ENCODE measurements at places on chromosomes 4 and X.
A peak's percentile ranks its signal among the peaks of the same experiment; 100 is the strongest.

- no peak for DNase-seq
Observed at GRCh38 chr4:38106311-38106710, 146.1 kb downstream of the PTTG2 start.

DNA sequence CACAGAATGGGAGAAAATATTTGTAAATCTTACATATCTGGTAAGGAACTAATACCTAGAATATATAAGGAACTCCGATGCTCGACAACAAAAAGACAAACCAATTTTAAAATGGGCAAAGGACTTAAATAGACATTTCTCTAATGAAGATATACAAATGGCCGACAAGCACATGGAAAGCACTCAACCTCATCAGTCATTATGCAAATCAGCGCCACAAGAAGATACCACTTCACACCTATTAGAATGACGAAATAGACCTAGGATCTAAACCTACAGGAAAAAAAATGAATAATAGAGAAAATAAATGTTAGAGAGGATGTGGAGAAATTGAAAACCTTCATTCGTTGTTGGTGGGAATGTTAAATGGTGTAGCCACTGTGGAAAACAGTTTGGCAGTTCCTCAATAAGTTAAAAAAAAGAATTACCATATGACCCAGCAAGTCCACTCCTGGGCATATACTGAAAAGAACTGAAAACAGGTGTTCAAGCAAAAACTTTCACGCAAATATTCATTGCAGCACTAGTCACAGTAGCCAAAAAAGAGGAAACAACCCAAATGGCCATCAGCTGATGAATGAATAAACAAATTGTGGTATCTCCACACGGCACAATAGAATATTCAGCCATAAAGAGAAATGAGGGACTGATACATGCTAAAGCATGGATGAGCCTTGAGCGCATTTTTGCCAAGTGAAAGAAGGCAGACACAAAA, 57.3 kb upstream of the WDR19 start:
- no peak for DNase-seq

- no peak for DNase-seq
Observed at GRCh38 chrX:2542826-2543521, 42.2 kb upstream of the DHRSX start.

DNA sequence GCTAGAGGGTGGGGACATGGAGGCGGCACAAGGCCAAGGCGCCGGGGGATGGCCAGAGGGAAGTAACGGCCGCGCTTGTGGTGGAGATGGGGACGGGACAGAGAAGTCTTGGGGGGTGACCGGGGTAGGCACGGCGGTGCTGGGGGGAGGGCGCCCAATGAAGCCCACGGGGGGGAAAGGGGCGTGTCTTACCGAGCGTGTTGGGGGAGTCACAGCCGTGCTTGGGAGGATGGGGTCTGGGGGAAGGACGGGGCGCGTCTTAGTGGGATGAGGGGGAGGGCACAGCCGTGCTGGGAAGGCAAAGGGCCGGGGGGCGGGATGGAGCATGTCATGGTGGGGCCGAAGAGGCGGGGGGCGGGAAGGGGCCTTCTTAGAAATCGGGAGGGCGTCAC, 952 bp downstream of the ARSD start:
- no peak for DNase-seq

GRCh38 chr4:153292897-153293741, 51.4 kb upstream of the MND1 start:
- no peak for DNase-seq

- no peak for DNase-seq
Observed at GRCh38 chr4:66750273-66750672, 795.0 kb downstream of the CENPC start.

GRCh38 chr4:173012608-173013007, 156.0 kb upstream of the GALNT7 start:
- DNase-seq, result no peak

DNA sequence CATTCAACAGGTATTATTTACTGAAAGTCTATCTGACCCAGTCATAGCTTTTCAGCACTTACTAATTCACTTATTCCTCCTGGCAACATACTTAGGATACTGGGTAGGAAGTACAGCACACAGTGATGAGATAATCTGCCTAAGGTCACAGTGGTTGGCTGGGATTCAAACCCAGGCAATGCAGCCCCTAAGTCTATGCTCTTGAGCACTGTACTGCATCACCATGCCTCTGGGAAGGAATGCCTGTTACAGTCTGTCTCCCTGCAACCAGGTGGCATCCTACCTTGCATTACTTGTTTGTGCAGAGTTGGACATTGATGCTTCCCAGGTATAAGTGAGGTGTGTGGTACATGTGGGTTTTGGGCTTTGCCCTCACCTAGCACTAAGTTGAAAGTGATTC, 21.5 kb upstream of the LRAT start:
- DNase-seq, result no peak

DNA sequence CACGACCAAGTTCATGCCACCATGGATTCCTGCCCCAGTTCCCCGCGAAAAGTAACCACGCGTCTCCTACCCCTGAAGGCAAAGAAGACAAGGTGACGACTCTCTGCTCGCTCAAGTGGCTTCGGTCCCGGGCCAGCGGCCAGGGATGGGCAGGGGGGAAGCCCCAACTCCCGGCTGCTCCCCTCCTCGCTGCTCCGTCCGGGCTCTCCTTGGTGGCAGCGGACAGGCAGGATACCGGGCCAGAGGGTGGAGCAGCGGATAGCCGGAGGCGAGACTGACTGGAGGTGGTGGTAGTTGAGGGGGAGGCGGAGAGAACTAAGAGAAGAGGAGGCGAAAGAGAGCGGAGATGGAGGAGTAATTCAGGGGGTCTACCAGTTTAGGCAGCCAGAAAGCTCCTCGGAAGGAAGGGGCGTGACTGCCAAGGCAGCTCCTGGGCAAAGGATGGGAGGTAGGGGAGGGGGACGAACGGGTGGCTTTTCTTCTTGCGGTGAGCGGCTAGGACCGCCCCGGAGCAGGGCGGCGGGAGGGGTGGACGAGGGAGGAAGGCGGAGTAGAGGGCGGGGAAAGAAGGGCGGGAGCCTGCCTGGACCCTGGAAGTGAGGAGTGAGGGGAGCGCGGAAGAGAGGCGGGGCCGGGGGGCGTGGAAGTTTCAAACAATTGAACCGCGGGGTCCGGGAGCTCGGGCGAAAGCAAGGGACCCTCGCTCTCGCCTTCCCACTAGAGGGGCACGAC, at the start of gene AMOT:
AMOT (minus strand) TSS at position 450 of the 732 bp plus-strand sequence. CDS start 17,705 bp downstream, outside the sequence.
- peak; percentile 91 for DNase-seq

DNA sequence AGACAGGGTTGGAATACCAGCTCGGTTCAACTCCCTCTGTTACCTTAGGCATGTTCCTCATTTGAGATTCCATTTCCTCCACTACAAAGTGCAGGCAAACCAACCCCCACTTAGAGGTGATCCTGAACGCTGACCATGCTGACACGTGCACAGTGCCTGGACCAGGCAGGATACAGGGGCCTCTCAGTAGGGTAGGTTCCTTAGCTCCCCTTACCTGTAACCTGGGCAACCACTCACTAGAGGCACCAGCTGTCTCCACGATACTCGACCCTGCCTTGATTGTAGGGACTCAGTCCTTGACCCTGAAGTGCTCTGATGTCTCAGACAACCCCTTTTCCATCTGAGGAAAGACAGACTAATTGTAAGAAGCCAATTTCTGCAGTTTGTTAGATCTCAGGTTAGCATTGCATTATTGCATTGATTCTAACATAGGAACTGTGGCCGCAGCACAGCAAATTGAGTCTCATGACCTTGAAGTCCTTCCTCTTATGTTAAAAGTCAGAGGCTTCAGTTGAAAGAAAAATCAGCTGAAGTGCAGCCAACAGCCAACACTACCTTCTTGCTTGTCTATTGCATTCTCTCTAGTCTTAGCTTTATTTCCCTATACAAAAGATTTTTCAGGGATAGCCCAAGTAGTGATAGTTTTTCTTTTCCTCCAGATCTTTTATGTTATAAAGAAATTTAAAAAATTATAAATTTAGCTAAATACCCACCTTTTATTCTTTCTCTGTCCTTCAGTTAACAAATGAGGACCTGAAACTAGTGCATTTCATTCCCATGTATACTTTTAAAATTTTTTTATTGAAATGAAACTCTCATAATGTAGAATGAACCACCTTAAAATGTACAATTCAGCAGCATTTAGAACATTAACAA, 11.2 kb upstream of the C1QTNF7 start:
- DNase-seq, result no peak

GRCh38 chr4:152165146-152165545, 370.7 kb downstream of the FBXW7 start:
- no peak for DNase-seq

- DNase-seq, result no peak
Observed at GRCh38 chr4:76055016-76055415, 19.1 kb upstream of the CXCL11 start.

GRCh38 chr4:3634894-3635820, 102.9 kb upstream of the LRPAP1 start:
- no peak for DNase-seq

- no peak for DNase-seq
Observed at GRCh38 chr4:36111172-36111571, 133.1 kb downstream of the ARAP2 start.

GRCh38 chrX:129773649-129774458, 5.9 kb upstream of the SASH3 start:
- no peak for DNase-seq

DNA sequence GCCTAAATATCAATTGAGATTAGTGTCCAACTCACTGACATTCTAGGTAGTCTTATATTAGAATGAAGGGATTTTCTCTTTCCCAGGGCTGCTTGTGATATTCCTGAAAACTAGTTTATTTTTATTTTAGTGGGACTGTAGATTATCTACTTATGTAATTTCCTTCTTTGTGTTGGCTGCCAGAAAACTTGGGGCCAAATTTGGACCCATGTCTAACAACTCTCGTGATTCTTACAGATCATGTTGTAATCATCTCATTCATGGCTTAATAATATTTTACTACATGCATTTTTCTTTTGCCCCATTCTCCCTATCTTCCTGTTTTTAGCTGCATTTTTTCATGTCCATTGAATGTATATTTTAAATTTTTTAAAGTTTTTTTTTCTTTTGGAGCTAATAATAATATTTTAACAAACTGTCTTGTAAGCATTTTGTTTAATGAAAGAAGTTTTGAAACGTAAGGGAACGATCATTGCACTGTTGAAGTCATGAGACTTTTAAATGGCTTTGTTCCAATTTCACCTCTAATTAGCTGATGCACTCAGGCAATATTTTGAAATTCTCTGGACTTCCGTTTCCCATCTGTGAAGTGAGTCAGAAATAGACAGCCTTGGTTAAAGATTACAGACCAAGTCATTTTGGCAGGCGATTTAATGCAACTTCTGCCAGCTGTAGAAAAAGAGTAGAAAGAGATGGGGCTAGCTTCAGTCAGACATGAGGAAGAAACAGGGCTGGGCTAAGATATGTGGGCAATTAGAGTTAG, 14.3 kb upstream of the TDO2 start:
- DNase-seq, result no peak

GRCh38 chr4:1113311-1114009, at the start of gene RNF212:
Gene RNF212 (minus strand): TSS chr4:1113564. CDS start chr4:1113464, 100 bp downstream.
- DNase-seq, result no peak

GRCh38 chrX:9184211-9184610, 150.3 kb upstream of the FAM9B start:
- DNase-seq, result no peak

Measured in NCI-H345 (cell line).